ENCODE measurements at places on chromosomes 3 and 15.

GRCh38 chr3:130300888-130301287 lies 44.6 kb upstream of the COL6A5 start:
- no peak for DNase-seq

GRCh38 chr3:188779281-188779980 lies 392.3 kb upstream of the TPRG1 start:
- no peak for DNase-seq

DNA sequence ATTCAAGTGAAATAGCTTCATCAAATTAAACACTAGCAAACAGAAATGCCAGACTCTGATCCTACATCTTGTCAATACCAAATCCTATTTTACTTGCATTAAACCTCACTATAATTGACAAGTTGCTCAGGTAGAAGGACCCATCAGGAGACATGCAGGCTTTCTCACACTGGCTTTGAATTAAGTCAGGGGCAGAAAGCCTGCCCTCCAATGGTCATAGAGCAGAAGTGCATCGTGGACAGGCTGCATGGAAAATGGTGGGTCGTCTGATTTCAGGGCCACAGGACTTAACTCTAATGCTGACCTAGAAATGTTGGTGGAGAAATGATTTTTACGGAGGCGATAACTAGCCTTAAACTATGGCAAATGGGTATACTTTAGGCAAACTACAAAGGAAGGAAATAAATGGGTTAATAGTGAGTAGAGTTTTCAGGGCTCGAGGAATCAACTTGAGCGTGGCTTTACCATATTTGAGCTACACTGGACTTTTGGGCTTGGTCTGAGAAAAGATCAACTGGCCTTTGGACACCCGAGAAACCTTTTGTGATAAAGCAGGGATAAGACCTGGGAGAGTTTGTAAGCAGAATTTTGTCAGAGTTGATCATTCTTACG lies 283.9 kb downstream of the GRM7 start:
- DNase-seq = no peak

GRCh38 chr3:178078953-178079352 lies 457.3 kb upstream of the KCNMB2 start:
- DNase-seq = no peak

- DNase-seq = no peak
Measured at GRCh38 chr3:15602146-15602536, 596 bp downstream of the BTD start.

GRCh38 chr15:99103279-99103678 lies 1.6 kb upstream of the SYNM start:
- no peak for DNase-seq

Measured in AG09319 (cell line).